ENCODE measurements at places on chromosomes 12 and 14. TPM values are rescaled to one million over a fixed set of nuclear protein-coding genes. Genes with fewer than 3 reads are reported as not detected.
A peak's percentile ranks its signal among the peaks of the same experiment; 100 is the strongest.

GRCh38 chr14:55938249-55938791 lies 179.9 kb upstream of the PELI2 start:
- no peaks in the 10 kb centered on the region for H3K36me3 ChIP-seq
- no peaks in the 10 kb centered on the region for H3K4me1 ChIP-seq
- DNase-seq = no peak
- no peak overlapping the region for H3K27ac ChIP-seq

The ISM2 gene
- total RNA-seq = not detected

DNA sequence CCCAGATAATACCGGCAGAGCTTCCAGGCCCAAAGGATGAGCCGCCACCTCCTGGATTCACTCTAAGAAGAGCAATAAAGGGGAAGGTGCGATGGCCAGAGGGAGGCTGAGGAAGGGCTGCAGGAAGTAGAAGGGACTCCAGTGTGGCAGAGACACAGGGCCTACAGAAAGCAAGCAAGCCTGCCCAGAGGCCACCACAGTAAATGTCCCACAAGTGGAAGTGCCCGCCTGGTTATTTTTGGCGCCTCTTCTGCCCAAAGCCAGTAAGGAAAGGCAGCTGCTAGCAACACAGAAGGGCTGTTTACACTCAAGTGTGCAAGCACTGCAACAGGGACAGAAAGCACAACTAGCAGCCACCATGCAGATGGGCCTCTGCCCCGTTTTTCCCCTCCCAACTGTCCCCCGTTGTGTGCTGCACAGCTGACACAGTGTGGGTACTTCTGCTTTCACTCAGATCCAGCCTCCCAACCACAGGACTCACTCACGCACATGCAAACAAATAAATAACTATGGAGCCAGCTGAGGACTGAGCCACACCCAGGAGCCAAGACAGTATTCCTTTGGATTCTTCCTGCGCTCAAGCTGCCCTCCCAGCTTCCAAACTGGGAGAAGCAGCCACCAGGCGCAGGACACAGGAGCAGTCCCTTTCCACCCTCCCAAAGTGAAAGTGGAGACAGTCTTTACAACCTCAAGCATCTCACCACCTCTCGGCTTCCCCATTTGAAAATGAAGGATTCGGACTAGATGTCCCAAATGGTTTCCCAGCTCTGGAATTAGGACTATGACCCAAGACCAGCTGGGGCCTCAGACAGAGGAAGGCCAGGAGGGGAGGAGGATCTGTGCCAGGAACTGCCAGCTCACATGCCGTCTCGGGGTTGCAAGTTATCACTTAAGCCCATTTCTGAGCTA lies 40.0 kb upstream of the PNMA1 start:
- DNase-seq = peak; percentile 84
- H3K4me1 ChIP-seq = peaks cover 86% of the 10 kb centered on the region
- H3K36me3 ChIP-seq = peaks cover 27% of the 10 kb centered on the region
- H3K27me3 ChIP-seq = no peaks in the 10 kb centered on the region

The PRORP gene
- 44.6 TPM for total RNA-seq

- no peaks in the 10 kb centered on the region for H3K36me3 ChIP-seq
- no peaks in the 10 kb centered on the region for H3K27me3 ChIP-seq
- H3K4me3 ChIP-seq = no peak overlapping the region
- H3K4me1 ChIP-seq = no peaks in the 10 kb centered on the region
These were observed 115.1 kb upstream of the SLC38A2 start for GRCh38 chr12:46487567-46488131.

DNA sequence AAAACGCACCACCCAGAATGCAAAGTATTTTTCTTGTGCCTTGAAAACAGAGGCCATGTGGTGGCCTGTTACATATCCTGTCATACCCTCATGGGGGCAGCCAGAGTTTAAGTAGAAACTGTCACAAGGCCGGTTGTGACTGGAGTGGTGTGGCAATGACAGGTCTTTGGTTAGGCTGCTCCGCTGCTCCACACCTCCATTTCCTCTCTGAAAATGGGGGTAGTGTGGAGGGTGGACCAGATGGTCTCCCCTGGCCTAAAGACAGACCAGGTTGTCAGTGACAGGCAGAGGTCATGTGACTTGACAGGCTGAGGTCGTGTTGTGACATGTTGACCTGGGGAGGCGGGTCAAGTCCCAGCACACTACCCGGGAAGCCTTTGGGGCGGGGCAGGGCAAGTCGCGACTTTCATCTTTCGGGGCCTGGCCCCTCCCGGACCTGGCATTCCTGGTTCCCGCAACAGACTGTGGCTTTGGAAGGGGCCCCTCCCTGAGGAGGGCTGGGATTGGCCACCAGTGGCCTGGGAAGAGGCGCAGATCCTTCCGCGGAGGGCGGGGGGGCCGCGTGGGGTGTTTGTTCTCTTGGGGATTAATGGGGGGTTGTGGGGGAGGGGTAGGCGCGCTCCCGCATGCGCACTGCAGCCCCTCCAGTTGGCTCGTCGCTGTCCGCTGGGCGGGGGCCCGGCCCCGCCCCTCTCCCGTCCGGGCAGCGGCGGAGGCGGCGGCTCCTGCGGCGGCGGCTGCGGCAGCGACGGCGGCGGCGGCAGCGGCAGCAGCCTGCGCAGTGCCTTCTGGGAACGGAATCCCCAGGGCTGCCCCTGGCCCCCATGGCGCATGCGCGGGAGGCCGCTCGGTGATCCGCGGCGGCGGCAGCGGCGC lies at the start of gene MBD6:
Gene MBD6, plus strand, starts transcription at position 814 of the 876 bp plus-strand sequence. CDS start 1,480 bp downstream, outside the sequence.
- peaks cover 35% of the 10 kb centered on the region for H3K36me3 ChIP-seq
- H3K27me3 ChIP-seq = no peaks in the 10 kb centered on the region
- DNase-seq = peak; percentile 94
- H3K27ac ChIP-seq = peak within 1 kb of the TSS; percentile 100
- peaks cover 53% of the 10 kb centered on the region for H3K4me1 ChIP-seq

- peaks cover 23% of the 10 kb centered on the region for H3K27me3 ChIP-seq
- H3K4me3 ChIP-seq = no peak overlapping the region
- no peak for DNase-seq
- H3K36me3 ChIP-seq = no peaks in the 10 kb centered on the region
- H3K4me1 ChIP-seq = peaks cover 19% of the 10 kb centered on the region
These were observed 115.0 kb upstream of the EVL start for GRCh38 chr14:99950181-99950580.

DNA sequence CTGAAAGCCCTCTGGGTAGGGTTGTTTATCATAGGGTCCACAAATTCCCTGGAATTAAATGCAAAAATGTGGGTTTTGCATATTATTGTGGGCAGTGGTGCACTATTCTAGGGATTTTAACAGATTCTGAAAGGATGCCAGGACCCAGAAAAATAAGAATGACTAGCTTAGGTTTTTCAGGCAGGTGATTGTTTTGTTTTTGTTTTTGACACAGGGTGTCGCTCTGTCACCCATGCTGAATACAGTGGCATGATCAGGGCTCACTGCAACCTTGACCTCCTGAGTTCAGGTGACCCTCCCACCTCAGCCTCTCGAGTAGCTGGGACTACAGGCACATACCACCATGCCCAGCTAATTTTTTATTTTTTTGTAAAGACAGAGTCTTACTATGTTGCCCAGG lies 19.2 kb downstream of the GALNT6 start:
- H3K27ac ChIP-seq = no peak overlapping the region
- no peak overlapping the region for H3K4me3 ChIP-seq
- H3K36me3 ChIP-seq = peaks cover 20% of the 10 kb centered on the region
- H3K27me3 ChIP-seq = no peaks in the 10 kb centered on the region
- DNase-seq = no peak
- H3K4me1 ChIP-seq = peaks cover 56% of the 10 kb centered on the region

The DACT1 gene
- total RNA-seq = 4.7 TPM

The SMARCC2 gene
- 96.4 TPM for total RNA-seq

The SLCO1B1 gene
- not detected for total RNA-seq

DNA sequence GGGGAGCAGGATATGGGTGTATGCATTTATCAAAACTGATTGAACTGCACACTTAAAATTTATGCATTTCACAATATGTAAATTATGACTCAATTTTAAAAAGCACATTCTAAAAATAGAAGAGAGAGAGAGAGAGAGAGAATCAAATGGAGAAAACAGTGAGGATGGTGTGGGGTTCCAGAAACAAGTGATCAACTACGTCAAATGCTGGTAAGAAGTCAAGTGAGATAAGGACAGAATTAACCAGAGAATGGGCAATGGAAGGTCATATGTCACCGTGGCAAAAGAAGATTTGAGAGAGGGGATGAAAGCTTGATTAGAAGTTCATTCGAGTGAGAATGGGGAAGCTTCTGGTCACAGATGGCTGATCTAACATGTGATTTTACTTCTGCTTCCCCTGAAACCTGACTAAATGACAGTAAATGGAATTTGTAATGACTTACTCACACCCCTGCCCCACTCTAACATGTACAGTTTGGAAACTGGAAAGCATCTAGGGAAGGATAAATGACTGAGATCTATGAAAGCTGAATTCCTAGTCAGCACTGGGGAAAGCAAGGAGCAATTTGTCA lies 276.5 kb upstream of the AMIGO2 start:
- peaks cover 76% of the 10 kb centered on the region for H3K4me1 ChIP-seq
- peak overlapping the region; percentile 99 for H3K27ac ChIP-seq
- DNase-seq = peak; percentile 50
- peaks cover 28% of the 10 kb centered on the region for H3K36me3 ChIP-seq

The FAM186B gene
- not detected for total RNA-seq

DNA sequence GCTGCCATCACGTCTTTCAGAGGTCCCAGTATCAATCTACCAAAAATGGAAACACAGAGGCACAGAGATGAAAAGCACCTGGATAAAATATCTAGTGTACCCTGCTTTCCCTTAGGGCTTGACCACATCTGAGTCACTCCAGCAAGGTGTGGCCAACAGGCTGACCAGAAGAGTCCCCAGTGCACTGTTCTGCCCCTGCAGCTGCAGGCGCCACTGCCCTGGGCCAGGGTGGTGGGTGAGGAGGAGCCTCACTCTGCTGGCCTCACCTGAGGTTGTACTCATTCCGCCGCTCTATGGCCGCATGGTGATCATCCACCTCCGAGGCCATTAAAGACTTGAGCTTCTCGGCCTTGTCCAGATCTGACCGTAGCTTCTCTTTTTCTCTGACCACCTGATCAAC lies 60.4 kb downstream of the NIN start:
- DNase-seq = no peak
- H3K36me3 ChIP-seq = peaks cover 53% of the 10 kb centered on the region
- H3K27me3 ChIP-seq = no peaks in the 10 kb centered on the region
- peaks cover 18% of the 10 kb centered on the region for H3K4me1 ChIP-seq

The PRB2 gene
- total RNA-seq = not detected

GRCh38 chr14:100965296-100965695 lies 61.8 kb upstream of the RTL1 start:
- H3K36me3 ChIP-seq = no peaks in the 10 kb centered on the region
- H3K27ac ChIP-seq = no peak overlapping the region
- no peak for DNase-seq
- H3K4me1 ChIP-seq = no peaks in the 10 kb centered on the region

DNA sequence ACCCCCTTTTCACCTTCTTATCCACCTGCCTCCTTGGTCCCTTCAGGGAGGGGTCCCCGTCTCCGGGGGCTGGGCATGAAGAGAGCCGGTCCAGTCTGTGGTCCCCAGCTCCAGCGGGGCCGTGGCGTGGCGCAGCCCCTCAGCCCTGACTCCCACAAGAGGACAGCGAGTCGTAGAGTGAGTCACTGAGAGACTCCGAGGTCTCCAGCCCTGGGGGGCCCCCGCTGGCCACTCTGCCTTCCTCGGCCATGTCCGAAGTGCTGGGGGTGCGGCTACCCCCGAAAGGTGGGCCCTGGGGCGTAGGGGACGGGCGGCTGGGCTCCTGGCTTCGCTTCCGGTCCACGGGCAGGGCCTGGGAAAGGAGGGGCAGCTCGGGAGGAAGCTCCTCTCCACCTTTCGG lies 36.5 kb downstream of the NCKAP5L start:
- no peaks in the 10 kb centered on the region for H3K4me1 ChIP-seq
- no peak for DNase-seq
- no peak overlapping the region for H3K4me3 ChIP-seq
- H3K27ac ChIP-seq = no peak overlapping the region
- no peaks in the 10 kb centered on the region for H3K36me3 ChIP-seq

DNA sequence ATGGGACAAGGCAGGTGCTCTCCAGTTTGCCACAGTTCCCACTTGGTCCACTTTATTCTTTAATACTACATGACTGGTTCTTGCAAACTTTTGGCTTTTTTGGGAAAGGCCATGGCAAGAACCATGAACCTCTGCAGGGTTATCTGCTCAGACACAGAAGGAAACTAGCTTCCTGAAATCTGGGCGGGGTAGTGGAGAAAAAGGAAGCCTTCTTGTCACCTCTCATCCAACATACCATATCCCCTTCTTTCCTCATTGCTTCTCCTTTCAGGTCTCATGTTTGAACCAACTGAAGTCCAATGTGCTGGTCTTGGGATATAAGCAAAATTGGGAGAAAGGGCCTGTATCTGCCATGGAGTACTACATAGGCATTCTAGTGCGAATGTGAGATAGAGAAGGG lies 5.5 kb upstream of the KLHL33 start:
- H3K4me1 ChIP-seq = peaks cover 12% of the 10 kb centered on the region
- no peak overlapping the region for H3K4me3 ChIP-seq
- no peaks in the 10 kb centered on the region for H3K27me3 ChIP-seq
- H3K27ac ChIP-seq = no peak overlapping the region
- DNase-seq = no peak
- no peaks in the 10 kb centered on the region for H3K36me3 ChIP-seq

GRCh38 chr14:71403656-71404055 lies 496.4 kb downstream of the PCNX1 start:
- no peak overlapping the region for H3K4me3 ChIP-seq
- H3K27me3 ChIP-seq = no peaks in the 10 kb centered on the region
- peaks cover 4% of the 10 kb centered on the region for H3K36me3 ChIP-seq
- no peak overlapping the region for H3K27ac ChIP-seq

The CLEC4D gene
- total RNA-seq = not detected

The AP4S1 gene
- 3.9 TPM for total RNA-seq

The KCNH3 gene
- 1.3 TPM for total RNA-seq

DNA sequence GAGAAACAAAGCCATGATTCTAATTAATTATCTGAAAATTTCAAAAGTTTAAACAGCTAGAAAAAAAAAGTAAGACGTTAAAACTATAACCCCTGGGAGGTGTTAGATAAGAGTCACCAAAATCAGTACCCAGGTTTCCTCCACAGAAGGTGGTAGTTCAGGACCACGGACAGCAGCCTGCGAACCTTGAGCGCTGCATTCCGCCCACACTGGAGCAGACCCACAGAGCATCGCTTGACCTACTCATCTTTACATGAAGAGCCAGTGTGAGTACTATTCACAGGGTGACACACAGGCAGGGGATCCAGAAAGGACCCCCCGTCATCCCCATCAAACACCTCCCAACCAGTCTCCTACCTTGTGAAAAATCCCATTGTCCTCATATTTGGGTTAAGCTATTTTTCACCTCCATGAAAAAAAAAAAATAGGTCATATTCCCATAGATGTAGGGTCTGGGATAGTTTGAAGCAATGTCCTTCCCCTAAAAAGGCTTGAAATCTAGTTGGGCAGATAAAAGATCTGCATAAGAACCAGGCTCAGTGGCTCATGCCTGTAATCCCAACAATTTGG lies 8.8 kb upstream of the CHGA start:
- peaks cover 7% of the 10 kb centered on the region for H3K27me3 ChIP-seq
- no peaks in the 10 kb centered on the region for H3K4me1 ChIP-seq
- peak; percentile 62 for DNase-seq
- no peaks in the 10 kb centered on the region for H3K36me3 ChIP-seq

The CCDC177 gene
- not detected for total RNA-seq

GRCh38 chr14:51327376-51327775 lies 87.3 kb downstream of the TMX1 start:
- H3K27me3 ChIP-seq = peaks cover 37% of the 10 kb centered on the region
- no peak for DNase-seq
- H3K27ac ChIP-seq = no peak overlapping the region
- no peak overlapping the region for H3K4me3 ChIP-seq

GRCh38 chr12:126038434-126038833 lies 973.2 kb downstream of the AACS start:
- no peak overlapping the region for H3K27ac ChIP-seq
- no peaks in the 10 kb centered on the region for H3K36me3 ChIP-seq
- no peak for DNase-seq
- H3K27me3 ChIP-seq = no peaks in the 10 kb centered on the region

The TMEM132D gene
- not detected for total RNA-seq

Measured in activated CD4-positive, alpha-beta memory T cell treated with anti-CD3 and anti-CD28 coated beads for 36 hours (primary cell).